ENCODE measurements at places on chromosomes 6 and 20.

GRCh38 chr6:149820506-149820905 lies 43.7 kb downstream of the LRP11 start:
- DNase-seq: no peak

- no peak for DNase-seq
Observed at GRCh38 chr6:146194434-146194833, 165.6 kb downstream of the GRM1 start.

DNA sequence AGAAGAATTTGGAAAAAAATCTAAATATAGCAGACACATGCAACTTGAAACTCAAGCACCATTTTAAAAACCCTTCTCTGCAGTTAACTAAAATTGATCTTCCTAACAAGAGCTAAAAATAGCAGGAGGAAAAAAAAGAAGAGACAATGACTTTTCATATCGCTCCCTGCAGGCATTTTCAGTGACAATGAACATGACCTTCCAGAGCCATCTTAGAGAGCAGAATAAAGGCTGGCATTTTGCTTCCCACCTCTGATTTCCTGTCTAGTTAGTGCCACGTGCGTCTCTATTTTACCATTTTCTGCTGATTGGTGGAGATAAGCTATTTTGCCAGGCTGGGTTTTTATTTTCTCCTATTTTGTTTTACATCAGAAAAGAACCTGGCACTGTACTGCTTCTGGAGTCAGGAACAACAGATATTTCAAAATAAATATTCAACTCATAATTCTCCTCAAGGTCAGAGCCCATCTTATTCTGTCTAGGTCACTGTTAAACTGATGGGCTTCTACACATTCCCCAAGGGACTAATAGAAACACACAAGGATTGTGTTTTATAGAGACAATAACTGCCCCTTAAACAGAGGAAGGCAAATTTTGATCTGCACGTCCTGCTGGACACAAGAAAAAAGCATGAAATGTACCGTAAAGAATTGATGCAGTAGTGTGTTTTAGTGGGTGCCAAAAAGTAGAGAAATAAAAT lies 70.2 kb upstream of the ENPP5 start:
- DNase-seq: no peak

DNA sequence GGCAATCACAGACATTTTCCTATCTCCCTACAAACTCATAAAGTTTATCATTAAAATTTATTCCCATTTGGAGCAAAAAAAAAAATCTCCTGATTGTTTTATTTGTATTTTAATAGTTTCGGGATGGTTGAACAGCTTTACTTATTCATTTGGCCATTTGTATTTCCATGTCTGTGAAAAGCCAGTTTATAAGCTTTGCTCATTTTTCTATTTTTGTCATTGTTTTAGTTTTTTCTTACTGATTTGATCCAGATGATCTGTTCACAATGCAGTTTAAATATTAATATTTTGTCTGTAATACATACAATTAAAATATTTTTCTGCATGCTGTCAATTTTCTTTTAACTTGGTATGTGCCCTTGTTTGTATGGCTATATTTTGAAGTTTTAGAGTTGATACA lies 65.2 kb upstream of the CCN2 start:
- DNase-seq: no peak

DNA sequence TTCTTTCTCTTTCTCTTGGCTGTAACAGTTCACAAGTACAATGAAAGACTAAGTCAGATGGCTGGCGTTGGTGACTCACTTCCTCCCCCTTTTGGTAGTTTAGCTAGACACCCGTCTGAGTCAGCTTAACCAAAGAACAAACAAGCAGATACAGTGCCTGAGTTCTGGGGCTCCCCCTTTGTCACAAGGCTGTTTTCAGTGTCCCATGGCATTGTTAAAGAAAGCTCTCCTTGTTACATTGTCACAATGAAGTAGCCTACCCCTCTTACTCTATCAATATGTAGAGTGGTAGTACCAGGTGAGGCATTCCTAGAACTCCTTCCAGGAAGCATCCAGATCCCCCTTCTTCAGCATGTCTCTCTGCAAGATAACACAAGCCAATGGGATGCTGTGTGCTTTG lies 38.6 kb downstream of the KIAA0408 start:
- DNase-seq: peak; percentile 65

DNA sequence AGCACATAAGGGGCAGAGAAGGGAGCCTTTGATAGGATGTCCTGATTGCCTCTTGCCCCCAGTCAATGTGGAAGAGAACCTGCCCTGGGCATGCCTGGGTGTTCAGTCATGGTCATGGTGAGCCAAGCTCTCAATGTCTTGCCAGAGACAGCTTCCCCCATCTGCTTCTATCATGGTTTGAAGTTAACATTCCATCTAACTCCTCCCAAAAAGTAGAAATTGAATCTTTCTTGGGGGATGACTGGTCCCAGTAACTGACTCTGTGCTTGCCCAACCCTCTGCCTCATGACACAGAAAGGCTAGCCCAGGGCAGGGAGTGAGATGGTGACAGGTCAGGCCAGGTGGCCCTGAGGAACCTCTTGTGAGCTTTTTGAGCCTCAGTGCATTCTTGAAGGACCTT lies 60.1 kb downstream of the ADTRP start:
- no peak for DNase-seq

GRCh38 chr6:163729127-163729872 lies 314.8 kb downstream of the QKI start:
- DNase-seq: no peak

GRCh38 chr6:167098825-167099225 lies 24.1 kb upstream of the CCR6 start:
- DNase-seq: no peak

DNA sequence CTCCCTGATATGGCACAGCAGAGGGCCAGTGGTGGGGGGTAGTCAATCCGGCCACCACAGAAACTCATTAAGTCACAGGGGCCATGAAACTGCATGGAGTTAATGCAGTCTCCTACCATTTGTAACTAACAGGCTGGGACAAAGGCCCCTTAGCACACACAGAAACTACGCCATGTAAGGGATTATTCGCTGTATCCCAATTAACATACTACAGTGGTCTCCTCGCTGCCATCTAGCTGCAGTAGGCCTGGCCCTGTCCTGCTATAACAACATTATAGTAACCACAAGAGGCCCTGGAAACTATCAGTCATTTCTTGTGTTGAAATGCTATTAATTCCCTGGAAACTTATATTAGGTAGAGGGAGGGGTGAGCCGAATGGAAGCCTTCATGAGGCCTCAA lies 72.3 kb upstream of the CCN2 start:
- no peak for DNase-seq

GRCh38 chr6:33128318-33128717 lies 52.5 kb downstream of the HLA-DPB1 start:
- DNase-seq: no peak

DNA sequence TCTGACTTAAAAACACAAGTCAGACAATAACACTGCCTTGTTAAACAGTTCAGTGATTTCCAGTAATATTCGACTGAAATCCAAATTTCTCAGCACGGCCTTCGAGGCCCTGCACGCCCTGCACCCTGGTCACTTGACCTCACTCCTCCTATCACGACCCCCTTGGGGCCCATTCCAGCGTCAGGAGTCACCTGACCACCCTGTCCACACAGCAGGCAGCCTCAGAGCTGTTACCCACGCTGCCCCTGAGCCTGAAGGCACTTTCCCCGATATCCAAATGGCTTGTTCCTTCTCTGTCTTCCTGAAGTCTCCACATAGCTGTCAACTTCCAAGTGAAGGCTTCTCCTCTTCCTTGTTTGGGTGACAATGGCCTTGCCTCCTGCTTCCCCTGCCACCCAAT lies 33.1 kb upstream of the SMOC2 start:
- no peak for DNase-seq

GRCh38 chr20:20549704-20550103 lies 162.7 kb downstream of the RALGAPA2 start:
- no peak for DNase-seq
